Stimulated activated CD8-positive, alpha-beta memory T cell treated with anti-CD3 and anti-CD28 coated beads, Interleukin-15, amount 100 ng/mL, for 24 hours (primary cell): ENCODE measurements at places on chromosomes 12 and 14.

DNA sequence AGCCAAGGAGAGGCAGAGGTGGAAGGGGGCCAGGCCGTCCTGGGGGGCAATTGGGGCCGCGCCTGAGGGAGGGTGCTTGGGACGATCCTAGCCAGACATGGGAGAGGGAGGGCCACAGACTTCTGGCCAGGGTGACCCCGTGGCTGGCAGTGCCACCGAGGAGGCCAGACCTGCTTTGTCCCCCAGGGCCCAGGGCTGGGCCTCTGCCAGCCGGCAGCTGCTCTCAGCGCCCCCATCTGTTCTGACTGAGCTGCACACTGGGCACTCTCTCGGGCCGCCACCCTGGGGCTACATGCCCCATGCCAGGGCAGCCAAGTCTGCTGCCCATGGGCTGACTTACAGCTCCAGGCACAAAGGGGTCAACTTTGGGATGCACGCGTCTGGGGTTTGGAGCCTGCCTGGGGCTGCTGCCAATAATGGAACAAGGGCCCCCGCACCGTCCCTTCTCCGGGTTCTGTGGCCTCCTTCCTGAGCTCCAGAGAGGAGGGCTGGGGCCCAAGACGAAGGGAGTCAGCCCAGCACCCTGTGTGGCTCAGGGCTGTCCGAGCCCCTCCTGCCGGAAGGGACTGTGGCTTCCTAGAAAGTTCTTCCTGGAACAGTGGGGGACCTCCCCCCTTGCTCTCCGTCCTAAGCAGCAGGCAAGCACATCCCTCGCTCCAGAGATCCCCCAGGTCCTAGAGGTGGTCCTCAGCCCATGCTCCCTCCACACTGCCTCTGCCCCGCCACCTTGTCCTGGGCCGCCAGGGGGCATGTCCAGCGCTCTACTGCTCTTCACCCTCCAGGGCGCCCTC lies 1.1 kb downstream of the ADSS1 start:
- DNase-seq = no peak

- no peak for DNase-seq
Measured at GRCh38 chr12:26455936-26456574, 260.7 kb downstream of the SSPN start.

- no peak for DNase-seq
Measured at GRCh38 chr12:4587108-4587507, 25.1 kb downstream of the DYRK4 start.

GRCh38 chr12:117033382-117034221 lies 65.6 kb downstream of the TESC start:
- DNase-seq = no peak

DNA sequence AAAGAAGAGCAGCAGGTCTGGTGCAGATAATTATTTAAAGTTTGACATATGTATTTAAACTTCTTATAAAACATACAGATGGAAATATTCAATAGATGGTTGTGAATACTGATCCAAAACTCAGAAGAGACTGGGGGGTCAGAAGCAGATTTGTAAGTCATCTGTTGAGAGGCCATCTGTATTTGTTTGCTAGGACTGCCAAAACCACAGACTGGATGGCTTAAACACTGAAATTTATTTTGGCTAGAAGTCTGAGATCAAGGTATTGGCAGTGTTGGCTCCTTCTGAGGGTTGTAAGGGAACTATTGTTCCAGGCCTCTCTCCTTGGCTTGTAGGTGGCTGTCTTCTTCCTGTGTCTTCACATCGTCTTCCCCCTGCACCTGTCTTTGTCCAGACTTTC lies 153.9 kb downstream of the LRRK2 start:
- no peak for DNase-seq

DNA sequence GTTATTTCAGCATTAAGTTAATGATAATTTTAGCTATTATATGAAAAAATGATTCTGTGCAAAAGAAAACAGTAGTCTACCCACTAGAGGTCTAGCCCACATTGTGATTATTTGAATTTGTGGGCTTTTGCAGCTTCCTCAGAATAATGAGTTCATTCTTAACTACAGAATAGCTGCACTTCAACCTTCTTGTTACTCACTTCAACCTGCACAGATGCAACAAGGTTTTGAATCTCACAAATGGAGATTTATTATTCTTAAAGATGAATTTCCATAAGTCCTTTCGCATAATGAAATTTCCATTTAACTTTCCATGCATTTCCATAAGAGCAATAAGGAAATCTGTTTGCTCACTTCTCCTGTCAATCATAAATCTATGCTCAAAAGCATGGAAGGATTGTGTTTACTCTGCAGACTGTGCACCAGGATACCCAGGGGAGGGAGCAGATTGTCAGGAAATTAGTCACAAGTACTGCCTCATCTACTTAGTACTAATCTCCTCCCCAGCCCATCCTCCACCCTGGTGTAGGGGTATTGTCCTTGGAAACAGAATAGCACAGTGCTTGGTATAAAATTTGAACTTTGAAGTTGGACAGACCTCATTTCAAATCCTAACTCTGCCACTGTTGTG lies 24.1 kb downstream of the PTGER2 start:
- DNase-seq = no peak

- DNase-seq = no peak
Measured at GRCh38 chr12:111154147-111154834, 214.6 kb downstream of the PHETA1 start.

- no peak for DNase-seq
Measured at GRCh38 chr12:113142886-113143332, 6.6 kb upstream of the CFAP73 start.

GRCh38 chr12:21666722-21667121 lies 9.1 kb upstream of the LDHB start:
- DNase-seq = no peak

DNA sequence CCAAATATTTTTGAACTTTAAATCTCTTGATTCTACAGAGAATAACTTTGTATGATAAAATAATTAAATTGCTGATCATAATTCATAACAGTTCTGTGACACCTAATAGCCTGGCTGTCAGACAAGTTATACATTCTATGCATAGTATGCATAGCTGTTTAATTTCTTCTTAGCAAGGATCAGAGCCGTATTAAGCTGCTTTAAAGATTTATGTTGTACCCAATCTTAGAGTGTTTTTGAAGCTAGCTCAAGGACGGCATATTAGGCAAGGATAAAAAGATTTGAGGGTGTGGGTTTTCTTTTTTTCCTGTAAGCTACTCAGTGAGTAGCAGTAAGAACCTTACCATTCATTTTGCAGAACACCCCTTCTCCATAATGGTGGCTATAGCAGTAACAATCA lies 45.9 kb downstream of the SLC17A8 start:
- no peak for DNase-seq

DNA sequence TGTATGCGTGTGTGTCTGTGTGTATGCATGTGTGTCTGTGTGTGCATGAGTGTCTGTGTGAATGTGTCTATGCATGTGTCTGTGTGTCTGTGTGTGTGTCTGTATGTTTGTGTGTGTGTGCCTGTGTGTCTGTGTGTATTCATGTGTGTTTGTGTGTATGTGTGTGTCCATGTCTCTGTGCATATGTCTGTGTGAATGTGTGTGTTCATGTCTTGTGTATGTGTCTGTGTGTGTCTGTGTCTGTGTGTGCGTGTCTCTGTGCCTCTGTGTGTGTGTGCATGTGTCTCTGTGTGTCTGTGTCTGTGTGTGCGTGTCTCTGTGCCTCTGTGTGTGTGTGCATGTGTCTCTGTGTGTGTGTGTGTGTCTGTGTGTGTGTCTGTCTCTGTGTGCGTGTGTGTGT lies 82.4 kb downstream of the NINJ2 start:
- no peak for DNase-seq

- no peak for DNase-seq
Measured at GRCh38 chr12:14260011-14260993, 105.2 kb upstream of the ATF7IP start.

GRCh38 chr14:79325071-79325470 lies 886.2 kb downstream of the DIO2 start:
- DNase-seq = no peak

- no peak for DNase-seq
Measured at GRCh38 chr12:121873216-121873569, 14.5 kb upstream of the HPD start.

DNA sequence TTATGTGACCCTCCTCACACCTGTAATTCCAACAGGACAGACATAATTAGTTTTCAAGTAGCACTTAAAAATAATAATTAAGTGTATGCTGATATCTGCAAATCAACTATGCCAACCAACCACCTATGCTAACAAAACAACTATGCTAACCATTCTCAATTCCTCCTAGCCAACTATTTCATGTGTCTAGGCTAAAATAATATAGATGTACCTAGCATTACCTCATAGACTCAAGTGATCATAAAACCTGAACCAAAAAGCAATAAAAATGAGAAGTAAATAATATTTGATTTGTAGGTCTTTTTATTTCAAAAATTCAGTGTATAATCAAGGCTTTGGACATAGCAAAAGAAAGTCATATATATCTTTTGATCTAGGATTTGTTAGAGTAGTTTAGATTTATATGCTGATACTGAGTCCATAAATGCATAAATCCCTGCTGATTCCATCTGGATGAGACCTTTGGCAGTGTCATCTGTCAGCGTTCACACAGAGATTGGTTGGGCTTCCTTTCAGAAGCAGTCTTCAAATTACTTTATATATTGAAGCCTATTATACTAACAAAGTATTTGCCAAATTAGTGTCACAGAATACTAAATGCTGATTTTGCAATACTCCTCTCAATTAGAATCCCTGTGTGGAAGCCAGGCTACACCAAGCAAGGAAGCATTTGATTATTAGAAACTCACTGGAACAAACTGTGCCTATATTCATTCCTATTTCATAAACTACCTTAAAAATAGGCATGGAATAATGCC lies 101.4 kb upstream of the PPM1H start:
- DNase-seq = no peak

- no peak for DNase-seq
Measured at GRCh38 chr14:54355698-54356097, 41.1 kb upstream of the CDKN3 start.

DNA sequence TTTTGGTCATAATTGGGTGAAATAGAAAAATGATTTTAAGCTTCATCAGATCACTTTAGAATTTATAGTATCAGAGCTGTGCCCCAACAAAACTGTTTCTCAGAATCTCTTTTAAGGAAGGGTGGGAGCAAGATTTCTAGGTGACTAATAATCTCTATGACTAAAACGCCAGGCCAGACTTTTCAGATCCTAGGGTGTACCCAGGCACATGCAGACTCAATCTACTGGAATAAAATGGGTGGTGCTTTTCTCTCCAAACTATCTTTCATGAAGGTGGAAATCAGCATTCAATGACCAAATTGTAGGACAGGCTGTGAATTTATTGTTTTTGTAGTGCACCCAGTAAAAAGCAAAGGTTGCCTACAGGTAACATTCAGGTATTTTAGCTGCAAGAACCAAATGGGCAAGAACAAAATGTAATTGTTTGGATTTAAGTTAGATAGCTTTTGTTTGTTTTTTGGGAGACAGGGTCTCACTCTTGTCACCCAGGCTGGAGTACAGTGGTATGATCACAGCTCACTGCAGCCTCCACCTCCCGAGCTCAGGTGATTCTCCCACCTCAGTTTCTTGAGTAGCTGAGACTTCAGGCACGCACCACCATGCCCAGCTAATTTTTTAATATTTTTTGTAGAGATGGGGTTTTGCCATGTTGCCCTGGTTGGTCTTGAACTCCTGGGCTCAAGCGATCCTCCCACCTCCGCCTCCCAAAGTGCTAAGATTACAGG lies 49.5 kb downstream of the PPP2R5C start:
- DNase-seq = no peak

DNA sequence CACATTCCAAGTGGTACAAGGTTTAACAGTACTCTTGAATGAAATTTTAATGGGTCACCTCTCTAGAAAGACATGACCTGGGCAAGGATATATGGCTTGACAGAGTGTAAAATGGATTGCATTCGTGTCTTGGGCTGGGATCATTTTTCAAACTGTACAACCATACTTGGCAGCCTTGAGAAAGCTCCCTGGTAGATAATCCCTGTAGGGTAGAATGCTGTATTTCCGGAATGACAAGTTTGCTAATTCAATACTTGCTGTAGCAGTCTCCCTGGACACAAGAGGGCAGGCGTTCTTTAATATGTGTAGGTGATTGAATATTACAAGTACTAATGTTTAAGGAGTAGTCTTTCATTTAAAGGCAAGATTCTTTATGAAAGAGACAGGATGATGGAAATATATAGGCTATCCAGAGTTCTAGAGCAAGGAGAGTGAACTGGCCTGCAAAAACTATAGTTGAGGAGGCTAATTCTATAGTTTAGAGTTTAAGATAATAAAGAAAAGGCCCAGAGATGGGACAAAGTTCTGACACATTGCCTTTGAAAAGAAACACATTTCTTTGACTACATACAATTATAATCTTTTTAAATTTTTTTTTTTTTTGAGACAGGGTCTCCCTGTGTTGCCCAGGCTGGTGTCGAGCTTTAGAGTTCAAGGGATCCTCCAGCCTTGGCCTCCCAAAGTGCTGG lies 53.4 kb downstream of the PLBD1 start:
- no peak for DNase-seq

DNA sequence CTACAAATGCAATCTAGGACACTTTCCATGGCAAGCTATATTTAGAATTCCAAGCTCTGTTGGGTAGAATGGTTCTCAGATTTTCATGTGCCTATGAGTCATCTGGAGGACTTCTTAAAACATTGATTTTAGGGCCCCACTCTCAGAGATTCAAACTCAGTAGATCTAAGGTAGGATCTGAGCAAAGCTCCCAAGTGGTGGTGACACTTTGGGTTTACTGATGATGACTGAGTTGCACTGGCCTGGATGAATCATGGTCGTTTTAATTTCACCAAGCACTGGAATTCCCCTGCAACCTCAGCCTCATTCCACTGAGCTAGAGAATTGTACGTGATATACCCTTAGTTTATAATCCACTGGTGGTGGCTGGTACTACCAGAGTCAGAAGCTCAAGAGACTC lies 86.5 kb downstream of the PPM1H start:
- no peak for DNase-seq

DNA sequence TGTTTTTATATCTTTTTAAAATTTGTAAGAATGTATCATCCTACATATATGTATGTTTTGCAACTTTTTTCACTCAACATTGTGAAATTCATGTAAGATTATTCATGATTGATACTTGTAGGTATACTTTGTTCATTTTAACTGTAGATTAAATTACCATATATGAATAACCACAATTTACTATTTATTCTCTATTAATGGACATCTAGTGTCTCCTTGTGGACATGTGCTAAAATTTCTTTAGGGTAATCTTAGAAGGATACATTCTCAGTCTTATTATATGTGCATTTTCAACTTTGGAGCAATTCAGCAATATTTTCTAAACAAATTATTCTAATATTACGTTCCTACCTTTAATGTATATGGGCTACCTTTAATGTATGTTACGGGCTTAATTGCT lies 192.4 kb downstream of the FUT8 start:
- DNase-seq = no peak

DNA sequence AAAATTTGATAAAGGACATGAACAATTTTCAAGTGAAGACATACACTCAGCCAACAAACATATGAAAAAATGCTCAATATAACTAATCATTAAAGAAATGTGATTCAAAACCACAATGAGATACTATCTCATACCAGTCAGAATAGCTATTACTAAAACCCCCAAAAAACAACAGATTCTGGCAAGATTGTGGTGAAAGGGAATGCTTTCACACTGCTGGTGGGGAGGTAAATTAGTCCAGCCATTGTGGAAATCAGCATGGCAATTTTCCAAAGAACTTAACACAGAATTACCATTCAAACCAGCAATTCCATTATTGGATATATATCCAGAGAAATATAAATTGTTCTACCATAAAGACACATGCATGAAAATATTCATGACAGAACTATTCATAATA lies 18.7 kb upstream of the TAS2R14 start:
- no peak for DNase-seq

- DNase-seq = no peak
Measured at GRCh38 chr12:61111218-61111617, 1149.0 kb upstream of the USP15 start.

- DNase-seq = no peak
Measured at GRCh38 chr14:52790011-52790755, 1.2 kb downstream of the GNPNAT1 start.
